ENCODE measurements at places on chromosomes 13 and 19. TPM values are rescaled to one million over a fixed set of nuclear protein-coding genes. Genes with fewer than 3 reads are reported as not detected.

GRCh38 chr19:13841962-13842290, 35.0 kb upstream of the NANOS3 start:
- no peak for DNase-seq
- no peaks in the 10 kb centered on the region for H3K36me3 ChIP-seq
- peak overlapping the region; percentile 82 for H3K4me3 ChIP-seq
- no peaks in the 10 kb centered on the region for H3K27me3 ChIP-seq
- H3K27ac ChIP-seq = peak overlapping the region; percentile 94

DNA sequence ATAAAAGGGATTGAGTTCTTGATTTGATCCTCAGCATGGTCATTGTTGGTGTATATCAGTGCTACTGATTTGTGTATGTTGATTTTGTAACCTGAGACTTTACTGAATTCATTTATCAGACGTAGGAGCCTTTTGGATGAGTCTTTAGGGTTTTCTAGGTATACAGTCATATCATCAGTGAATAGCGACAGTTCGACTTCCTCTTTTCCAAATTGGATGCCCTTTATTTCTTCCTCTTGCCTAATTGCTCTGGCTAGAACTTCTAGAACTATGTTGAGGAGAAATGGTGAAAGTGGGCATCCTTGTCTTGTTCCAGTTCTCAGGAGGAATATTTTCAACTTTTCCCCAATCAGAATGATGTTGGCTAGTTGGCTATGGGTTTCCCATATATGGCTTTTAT, 27.0 kb downstream of the POMP start:
- H3K27me3 ChIP-seq = no peaks in the 10 kb centered on the region
- H3K27ac ChIP-seq = no peak overlapping the region
- DNase-seq = no peak
- no peaks in the 10 kb centered on the region for H3K36me3 ChIP-seq
- H3K4me1 ChIP-seq = no peaks in the 10 kb centered on the region

- no peak overlapping the region for H3K4me3 ChIP-seq
- no peak overlapping the region for H3K27ac ChIP-seq
- no peak for DNase-seq
- H3K4me1 ChIP-seq = no peaks in the 10 kb centered on the region
Measured at GRCh38 chr13:84741253-84741652, 859.0 kb upstream of the SLITRK1 start.

DNA sequence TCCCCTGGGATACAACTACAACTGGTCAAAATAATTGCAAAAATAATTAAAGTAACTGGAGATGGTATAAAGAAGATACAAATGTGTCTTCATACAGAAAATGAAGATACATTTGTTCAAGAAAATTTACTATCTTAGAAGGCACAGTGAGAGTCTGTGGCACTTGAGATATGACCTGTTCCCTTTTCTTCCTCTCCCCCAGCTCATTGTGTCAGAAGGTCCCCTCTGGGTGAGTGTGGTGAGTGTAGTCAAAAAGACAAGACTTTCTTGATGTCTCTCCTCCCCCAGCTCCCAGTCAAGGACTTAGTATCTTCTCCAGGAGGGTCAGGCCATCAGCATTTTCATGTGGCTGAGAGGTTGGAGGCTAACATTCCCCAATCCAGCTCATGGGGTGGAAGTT, 51.7 kb downstream of the EDNRB start:
- H3K27ac ChIP-seq = no peak overlapping the region
- no peak overlapping the region for H3K4me3 ChIP-seq
- H3K36me3 ChIP-seq = no peaks in the 10 kb centered on the region
- no peak for DNase-seq
- no peaks in the 10 kb centered on the region for H3K27me3 ChIP-seq

DNA sequence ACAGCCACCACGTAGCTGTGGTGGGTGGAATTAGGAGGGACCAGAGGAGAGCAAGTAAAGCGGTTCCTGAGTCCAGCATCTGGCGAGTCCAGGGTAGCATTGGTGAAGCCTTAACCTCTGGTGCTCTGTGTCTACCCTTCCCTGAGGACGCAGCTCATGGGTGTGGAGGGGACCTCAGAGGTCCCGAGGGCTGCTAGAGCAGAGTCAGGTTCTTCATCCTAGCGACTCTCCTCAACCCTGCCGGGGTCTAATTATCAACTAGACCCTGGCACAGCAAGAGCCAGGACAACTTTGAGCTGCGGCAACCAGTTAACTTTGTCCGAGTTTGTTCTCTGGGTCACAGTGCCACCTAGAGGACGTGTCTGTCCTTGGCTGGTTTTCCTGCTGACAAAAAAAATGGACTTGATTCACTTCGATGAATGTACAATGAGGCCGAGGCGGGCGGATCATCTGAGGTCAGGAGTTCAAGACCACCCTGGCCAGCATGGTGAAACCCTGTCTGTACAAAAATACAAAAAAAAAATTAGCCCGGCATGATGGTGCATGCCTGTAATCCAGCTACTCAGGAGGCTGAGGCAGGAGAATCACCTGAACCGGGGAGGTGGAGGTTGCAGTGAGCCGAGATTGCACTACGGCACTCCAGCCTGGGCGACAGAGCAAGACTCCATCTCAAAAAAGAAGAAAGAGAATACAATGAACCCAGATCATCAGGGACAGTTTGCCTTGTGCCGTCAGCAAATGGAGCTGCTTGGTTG, 25.0 kb downstream of the TSSK6 start:
- H3K4me3 ChIP-seq = no peak overlapping the region
- peak; percentile 82 for DNase-seq
- H3K4me1 ChIP-seq = peaks cover 38% of the 10 kb centered on the region
- H3K27me3 ChIP-seq = no peaks in the 10 kb centered on the region

GRCh38 chr13:27432611-27433210, 8.3 kb downstream of the GTF3A start:
- H3K4me3 ChIP-seq = no peak overlapping the region
- no peak for DNase-seq
- no peaks in the 10 kb centered on the region for H3K27me3 ChIP-seq
- H3K4me1 ChIP-seq = peaks cover 1% of the 10 kb centered on the region
- H3K36me3 ChIP-seq = peaks cover 55% of the 10 kb centered on the region
- H3K27ac ChIP-seq = no peak overlapping the region

The KCNK6 gene
- 4.6 TPM for total RNA-seq

The AP2S1 gene
- total RNA-seq = 28.3 TPM

Measured in liver (tissue), 10 donors.